OCI-M1 (cell line): ENCODE measurements at places on chromosomes 7 and 10.

DNA sequence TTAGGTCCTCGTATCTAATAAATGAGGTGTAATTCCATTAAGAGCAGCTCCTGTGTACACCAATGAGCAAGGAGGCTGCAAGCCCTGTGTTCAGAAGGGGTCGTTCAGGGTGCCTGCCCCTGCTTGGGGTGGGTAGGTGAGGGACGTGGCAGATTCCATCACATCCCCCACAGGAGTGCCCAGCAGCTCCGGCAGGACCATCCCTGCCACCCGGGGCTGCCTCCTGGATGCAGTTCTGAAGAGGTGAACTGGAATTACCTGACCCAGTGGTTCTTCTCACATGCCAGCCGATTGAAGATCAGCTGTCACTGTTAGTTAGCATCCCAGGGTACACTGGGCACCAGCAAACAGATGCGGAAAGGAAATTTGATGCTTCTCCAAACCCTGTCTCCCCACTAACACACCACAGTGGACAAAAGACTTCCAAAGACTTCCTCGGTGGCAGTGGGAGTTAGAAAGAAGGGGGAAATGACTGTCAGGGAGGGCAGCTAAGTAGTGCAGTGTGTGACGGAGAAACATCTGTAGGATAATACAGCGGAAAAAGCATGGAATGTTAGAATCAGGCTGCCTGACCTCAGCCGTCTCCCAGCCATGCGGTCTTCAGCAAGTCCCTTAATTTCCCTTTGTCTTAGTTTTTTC lies 313.6 kb upstream of the ZMIZ1 start:
- no peak for DNase-seq

- no peak for DNase-seq
Measured at GRCh38 chr7:139949629-139950028, 113.1 kb downstream of the PARP12 start.

- no peak for DNase-seq
Measured at GRCh38 chr10:120402147-120402766, 54.8 kb upstream of the PLPP4 start.

DNA sequence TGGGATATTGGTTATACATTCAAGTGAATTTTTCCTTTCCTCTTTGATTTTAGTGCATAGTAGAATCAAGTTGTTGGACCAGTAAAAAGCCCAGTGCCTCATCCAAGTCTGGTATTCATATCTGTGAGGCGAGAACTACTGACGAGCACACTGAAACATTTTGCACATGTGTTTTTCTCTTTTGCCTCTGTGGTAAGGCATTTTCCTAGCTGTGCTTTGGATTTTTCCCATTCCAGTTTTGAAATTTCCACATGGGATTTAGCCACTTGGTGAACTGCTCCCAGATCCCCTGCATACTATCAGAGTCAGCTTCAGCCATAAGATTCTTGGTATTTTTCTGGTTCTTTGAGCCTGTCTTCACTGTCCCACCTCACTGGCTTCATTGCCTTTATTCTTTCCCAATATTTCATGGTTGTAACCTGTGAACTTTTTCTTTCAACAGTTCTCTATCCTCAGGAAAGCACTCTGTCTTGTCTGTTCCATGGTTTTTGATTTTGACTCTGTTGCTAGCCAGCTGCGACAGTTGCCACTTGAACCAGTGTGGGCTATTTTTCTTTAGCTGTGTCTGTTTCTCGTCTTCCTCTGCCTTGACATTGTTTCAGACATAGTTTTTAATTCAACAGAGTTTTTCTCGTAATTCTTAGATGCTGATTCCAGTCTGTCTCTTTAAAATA lies 239.0 kb downstream of the REEP3 start:
- DNase-seq: no peak

DNA sequence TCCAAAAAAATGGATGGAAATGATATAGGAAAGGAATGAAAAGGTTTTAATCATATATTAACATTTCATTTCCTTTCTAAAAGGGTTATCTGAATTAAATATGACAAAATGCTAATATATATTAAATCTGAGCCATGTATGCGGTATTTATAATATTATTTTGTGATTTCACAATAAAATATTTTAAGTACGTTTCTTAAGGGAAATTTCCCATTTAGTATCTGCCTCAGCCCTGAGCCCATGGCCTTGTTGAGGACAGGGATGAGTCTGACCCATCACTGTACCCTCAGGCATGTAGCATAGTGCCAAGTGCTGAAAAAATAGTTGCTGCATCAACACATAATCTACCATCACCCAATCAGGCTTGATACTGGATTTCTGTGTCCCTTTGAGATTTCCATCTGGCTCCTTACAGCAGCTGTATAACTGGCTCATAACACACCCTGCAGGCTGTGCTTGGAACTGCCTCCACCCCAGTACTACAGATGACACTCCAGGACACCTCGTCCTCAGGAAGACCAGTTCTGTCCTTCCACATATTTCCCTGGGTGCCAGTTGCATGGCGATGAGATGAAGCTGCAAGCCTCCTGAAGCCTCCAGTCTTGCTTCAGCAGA lies 59.4 kb upstream of the ASAH2 start:
- peak; percentile 78 for DNase-seq

GRCh38 chr7:154484406-154484805 lies 432.2 kb downstream of the DPP6 start:
- no peak for DNase-seq

DNA sequence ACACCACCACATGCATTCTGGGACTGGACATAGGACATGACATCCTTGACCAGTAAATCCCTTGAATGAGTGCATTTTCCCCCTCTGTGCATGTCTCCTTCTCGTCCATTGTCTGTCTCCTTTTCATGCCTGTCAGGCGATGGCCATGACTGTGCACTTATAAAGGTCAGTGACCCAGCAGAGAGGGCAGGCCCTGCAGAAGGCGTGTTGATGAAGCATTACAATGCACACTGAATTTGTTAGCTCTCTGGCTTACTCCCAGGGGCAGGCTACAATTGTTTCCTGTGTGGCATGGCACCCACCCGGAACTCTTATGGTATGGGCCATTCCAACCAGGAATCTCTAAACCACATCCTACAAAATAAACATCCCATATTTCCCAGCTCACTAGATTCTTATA lies 71.1 kb downstream of the SAMD9 start:
- DNase-seq: peak; percentile 92

GRCh38 chr10:116053910-116054309 lies 219.1 kb downstream of the GFRA1 start:
- no peak for DNase-seq

GRCh38 chr10:10438335-10439100 lies 579.2 kb upstream of the CELF2 start:
- no peak for DNase-seq

DNA sequence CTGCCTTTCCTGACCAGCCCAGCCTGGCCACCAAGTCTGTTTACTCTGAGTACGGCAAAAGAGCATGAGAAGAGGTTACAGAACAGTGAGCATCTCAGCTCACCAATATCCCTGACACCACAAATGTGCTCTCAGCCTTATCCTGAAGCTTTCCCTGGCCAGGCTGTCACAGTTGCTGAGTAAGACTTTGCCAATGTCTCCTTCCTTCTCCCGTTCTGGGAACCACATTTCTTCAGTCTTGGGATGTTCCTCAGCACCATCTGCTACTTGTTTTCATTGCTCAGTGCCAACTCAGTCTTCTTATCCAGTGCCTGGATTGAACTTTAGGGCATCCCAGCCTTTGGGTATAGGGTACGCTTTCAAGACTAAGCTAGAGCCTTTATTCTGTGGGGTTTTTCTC lies 7.1 kb upstream of the KCNIP2 start:
- DNase-seq: no peak

- DNase-seq: no peak
Measured at GRCh38 chr10:89954061-89954460, 252.7 kb downstream of the KIF20B start.

GRCh38 chr10:68628576-68629127 lies 68.5 kb downstream of the TET1 start:
- peak; percentile 19 for DNase-seq

DNA sequence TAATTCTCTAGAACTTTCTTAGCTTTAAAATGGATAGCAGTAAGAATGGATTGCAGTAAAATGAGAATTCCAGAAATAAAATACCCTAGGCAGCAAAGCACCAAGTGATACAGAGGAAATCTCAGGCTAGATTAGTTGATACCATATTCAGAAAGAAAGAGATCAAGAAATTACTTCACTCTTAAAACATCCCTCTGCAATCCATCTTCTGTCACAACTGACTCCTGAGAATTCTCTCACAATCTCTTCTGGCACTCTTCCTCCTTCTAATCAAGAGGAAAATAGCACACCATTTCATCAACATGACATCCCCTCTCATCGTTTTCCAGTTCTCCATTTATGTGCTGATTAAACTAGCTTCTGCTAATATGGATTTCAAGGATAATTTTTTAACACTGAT lies 42.2 kb upstream of the LAMB1 start:
- no peak for DNase-seq

- DNase-seq: no peak
Measured at GRCh38 chr10:96462606-96463151, 51.0 kb downstream of the TLL2 start.

GRCh38 chr7:126185959-126186580 lies 1066.7 kb downstream of the GRM8 start:
- no peak for DNase-seq

- DNase-seq: no peak
Measured at GRCh38 chr7:41630741-41631140, 72.1 kb downstream of the INHBA start.

- DNase-seq: peak; percentile 79
Measured at GRCh38 chr7:141533149-141533949, 17.9 kb upstream of the AGK start.

- no peak for DNase-seq
Measured at GRCh38 chr7:138196971-138197896, 121.0 kb downstream of the AKR1D1 start.

DNA sequence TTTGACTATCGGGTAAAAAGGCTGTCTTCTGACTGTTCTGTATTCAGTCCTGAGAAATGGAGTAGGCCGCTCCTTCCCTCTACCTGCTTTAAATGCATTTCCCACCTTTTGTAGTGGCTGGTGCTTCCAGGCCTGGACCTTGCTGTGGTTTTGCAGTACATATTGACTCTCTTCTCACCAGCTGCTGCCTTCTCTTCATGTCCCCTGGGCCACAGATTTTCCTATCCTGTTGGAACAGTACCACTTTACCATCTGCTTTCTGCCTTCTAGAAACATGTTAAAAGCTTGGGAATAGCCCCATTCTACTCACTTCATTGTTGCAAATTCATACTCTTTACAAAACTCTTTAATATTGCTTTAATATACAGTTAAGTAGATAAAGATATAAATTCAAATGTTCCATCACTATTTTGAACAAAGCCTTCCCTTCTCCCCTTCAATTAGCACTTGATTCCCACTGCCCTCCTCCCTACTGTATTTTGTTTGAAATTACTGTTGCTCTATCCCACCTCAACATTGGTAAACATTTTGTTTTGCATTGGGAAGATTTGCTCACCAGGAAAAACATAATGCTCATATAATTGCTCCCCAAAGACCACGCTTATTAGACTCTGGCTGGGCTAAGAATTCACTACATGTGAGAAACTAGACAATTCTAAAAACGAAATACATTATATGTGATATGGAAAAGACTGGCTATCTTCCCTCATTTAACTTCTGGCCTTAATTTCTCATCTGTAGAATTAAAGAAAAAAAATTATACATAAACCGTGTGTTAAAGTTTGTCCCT lies 17.3 kb upstream of the SEMA3C start:
- DNase-seq: no peak

DNA sequence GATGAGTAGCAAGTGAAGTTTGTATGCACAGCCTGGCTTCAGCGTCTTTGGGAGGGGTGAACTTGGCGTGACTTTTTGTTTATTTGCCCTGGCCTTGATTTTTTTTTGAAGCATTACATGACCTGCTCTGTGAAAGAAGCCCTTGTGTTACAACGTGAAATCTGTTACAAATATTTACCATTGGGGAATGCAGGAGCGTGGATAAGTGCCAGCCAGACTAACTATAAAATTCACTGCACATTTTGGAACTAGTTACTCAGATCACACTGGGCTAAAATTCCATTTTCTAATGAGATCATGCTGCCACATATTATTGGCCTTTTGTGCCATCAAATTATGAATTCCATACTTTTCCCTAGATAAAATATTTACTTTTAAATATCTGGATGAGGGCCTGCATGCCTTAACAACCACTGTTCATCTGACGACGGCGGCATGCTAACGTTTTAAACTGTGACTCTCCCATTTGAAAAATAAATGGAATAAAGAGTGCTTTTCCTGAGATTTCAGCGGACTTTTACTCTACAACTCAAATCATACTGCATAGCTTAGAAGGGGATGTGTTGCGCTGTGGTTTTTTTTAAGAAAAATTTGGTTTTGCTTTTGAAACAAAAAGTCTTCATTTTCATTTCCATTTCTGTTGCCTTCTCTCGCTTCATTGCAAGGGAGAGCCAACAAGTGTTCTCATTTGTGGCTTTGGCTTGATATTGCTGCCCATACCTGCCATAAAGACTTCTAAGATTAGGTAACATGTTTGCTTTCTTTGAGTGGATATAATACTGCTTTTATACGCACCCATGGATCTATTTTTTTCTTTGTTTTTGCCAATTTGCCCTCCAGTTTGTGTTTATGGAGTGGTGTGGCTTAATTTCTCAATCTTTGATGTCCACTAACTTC lies 352.2 kb downstream of the TFEC start:
- DNase-seq: no peak

DNA sequence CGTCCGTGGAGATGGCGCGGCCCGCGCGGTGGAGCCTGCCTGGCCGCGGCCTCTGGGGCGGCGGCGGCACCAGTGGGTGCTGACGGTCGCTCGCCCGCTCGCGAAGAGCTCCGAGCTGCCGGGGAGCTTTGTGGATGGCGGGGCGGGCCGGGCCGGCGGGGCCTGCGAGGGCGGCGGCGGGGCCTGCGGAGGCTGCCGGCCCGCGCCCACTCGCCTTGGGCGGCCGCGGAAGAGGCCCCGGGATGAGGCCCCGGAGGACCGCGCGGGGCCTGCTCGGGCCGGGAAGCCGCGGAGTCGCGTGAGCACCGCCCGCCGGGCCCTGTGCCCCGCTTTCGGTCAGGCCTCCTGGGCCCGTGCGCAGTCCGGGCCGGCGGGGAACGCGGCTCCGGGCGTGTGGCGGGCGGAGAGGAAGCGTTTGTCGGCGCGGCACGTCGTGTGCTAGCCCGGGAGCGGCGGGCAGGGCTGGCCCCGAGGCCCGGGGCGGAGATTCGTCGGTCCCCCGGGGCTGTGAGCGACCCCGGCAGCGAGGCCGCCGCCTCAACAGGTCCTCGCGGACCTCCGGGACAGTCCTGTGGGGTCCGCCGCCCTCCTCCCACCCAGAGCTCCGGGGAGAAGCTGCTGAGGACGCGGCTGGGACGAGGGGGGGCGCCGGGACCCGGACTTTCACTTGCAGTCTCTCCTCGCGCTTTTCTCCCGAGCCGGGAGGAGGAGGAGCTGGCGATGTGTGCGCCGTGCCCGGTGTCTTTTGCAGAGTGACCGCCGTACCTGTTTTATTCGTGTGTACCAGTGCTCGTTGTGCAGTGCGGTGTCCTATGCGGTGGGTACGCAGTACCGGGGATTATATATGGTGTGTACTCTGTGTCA lies 578 bp downstream of the ZMYND11 start:
- DNase-seq: peak; percentile 65

- no peak for DNase-seq
Measured at GRCh38 chr10:98244586-98244985, 23.4 kb downstream of the LOXL4 start.

DNA sequence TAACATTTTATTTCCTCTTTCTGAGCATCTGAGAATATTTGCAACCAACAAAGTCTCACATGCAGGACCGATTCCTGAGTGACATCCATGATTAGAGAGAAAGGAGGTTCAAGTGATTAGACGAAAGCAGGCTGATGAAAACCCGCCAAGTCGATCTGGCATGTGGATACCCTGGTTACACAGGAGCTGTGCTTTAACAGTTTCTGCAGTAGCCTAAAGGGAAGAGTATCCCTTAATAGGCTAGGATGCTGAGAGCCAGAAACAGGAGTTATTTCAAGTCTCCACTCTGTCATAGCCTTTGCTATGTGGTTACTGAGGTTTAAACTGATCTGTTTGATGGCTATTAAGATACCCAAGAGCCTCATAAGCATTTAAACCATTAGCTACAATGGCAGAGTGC lies 82.5 kb downstream of the PRKCQ start:
- DNase-seq: no peak
